ENCODE measurements at places on chromosomes 12 and 14.

DNA sequence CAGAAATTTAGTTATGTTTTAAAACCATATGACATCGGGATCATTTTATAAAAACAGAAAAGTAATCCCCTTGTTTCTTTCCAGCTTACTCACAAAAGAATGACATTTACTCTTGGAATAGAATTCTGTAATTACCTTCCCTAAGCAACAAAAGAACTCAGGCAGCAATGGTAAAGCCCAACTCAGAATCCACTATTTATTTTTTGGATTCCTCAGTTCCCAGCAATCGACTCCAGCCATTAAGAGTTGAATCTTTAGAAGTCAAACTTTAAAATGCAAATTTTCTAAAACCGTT is 65.9 kb downstream of the FOXN3 start:
- no peak for DNase-seq

DNA sequence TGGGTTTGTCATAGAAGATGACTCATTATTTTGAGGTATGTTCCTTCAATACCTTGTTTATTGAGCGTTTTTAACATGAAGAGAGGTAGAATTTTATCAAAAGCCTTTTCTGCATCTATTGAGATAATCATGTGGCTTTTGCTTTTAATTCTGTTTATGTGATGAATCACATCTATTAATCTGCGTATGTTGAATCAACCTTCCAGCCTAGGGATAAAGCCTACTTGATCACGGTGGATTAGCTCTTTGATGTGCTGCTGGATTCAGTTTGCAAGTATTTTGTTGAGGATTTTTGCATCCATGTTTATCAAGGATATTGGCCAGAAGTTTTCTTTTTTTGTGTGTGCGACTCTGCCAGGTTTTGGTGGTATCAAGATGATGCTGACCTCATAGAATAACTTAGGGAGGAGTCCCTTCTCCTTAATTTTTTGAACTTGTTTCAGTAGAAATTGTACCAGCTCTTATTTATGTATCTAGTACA is 602.6 kb downstream of the SNAPC1 start:
- no peak for DNase-seq

GRCh38 chr12:26701604-26702215 is 131.3 kb downstream of the ITPR2 start:
- DNase-seq: no peak

- DNase-seq: no peak
These were observed 39.1 kb upstream of the ESRRB start for GRCh38 chr14:76336876-76337275.

- no peak for DNase-seq
These were observed 72.5 kb downstream of the TRAF3 start for GRCh38 chr14:102849526-102850379.

Data from Right ventricle myocardium inferior (tissue), 1 donor.